AG09309 (cell line): ENCODE measurements at places on chromosomes 1 and 21.

DNA sequence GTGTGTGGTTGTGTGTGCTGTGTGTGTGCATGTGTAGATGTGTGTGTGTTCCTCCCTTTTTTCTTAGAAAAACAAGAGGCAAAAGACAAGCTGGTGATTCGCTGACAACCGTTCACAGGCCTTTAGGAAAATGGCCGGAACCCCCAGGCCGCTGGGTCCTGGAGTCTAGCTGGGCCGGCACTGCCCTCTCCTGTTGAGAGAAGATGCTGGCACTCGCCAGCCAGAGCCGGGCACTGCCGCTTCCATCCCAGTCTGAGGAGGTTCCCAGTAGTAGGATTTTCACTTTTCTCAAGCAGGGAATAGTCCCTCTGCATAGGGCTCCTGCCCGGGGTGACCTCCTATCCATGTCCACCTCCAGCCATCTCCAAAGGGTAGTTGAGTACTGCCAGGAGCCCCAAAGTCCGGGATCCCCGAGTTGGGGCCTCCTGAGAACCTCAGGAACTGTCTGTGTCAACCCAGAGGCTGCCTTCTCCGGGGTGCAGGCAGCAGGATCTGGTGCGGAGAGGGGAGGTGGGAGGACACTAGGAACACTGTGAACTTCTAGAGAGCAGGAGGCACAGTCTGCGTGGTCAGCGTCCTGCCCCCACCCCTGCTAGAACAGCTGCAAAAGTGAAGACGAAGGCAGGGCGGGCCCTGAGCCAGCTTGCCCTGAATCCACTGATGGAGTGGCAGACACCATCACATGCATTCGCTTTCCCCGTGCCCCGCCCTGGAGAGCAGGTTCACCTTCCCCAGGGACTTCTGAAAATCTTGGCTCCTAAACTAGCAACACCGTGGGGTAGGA is 44.1 kb upstream of the ARHGEF16 start:
- peak; percentile 32 for DNase-seq

- DNase-seq: no peak
Measured at GRCh38 chr1:173421286-173421685, 55.8 kb upstream of the PRDX6 start.

- no peak for DNase-seq
Measured at GRCh38 chr1:2135941-2136340, 58.6 kb downstream of the FAAP20 start.

- no peak for DNase-seq
Measured at GRCh38 chr1:63509718-63510117, 13.3 kb downstream of the ITGB3BP start.

GRCh38 chr1:44628962-44629756 is 45.1 kb downstream of the TMEM53 start:
- DNase-seq: peak; percentile 71

GRCh38 chr1:220076861-220077762 is 12.5 kb downstream of the BPNT1 start:
- DNase-seq: no peak

DNA sequence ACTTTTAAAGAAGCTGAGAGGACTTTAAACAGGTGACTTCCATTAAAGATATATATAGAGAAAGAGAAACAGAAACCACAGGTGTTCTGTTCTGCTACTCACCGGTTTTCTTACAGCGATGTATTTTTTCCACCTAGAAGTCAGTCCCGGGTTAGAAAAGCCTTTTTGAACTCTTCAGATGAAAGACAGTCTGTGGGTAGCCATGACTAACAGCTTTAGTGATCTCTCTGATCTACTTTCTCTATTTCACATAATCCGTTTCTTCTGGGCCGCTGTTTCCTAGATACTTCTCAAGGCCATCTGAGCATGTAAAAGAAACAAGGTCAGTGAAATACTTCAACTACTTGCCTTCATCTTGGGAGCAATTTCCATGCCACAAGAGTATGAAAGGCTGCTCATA is 25.1 kb downstream of the WDR64 start:
- DNase-seq: no peak

DNA sequence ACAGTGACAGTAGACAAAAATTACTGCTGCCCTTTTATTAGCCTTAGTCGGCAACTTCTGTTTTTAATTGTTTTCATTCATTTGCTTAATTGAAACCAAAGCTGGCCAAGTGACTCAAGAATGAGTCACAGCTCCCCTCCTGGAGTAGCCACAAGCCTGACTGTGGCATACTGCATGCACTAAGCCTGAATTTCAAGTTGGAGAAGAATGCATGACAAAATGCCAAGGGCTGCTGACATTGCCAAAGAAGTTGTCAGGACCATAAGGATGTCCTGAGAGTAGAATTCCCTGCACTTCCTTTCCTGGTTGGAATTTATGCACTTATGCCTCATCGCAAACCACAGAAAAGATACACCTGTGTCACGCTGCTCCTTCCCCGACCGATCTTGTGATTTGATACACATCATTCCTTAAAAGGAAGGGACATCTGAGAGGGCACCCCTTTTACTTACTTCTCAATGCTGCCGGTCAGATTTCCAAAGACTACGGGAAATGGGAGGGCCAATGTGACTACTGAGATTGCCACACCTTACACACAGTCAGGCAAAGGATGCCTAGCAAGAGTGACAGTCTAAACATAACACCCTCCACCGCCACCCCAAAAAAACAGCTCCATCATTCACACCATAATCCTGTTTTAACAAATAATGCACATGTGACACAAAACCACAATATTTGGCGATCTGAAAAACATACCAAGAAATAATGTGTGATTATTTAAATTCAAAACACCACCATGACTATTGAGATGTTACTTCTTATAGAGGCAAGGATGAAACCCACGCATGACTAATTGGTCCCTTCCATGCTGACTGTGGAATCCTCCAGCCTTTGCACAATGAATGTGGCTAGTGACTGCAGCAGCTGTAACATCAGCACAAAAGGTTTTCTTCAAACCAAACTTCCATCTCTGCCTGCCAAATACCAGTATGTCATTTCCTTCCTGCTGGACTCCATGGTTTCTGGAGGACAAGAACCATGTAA is 28.2 kb downstream of the VAV3 start:
- DNase-seq: peak; percentile 89

DNA sequence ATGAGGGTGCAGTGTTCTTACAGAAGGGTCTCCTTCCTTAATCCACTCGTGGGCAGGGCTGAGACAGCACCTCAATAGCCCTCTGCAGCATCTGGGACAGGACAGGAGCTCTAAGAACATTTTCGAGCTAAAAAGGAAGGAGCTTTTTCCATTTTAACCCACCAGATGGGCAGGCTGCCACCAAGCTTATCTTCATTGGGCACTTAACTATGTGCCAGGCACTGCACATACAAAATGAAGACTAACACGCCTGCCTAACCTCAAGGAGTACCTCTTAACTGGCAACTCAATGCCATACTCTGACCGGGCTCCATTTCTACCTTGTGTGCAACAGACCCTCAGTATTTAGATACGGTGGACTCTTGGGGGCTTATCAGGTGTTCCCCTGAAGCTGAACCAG is 48.2 kb downstream of the SSBP3 start:
- no peak for DNase-seq

DNA sequence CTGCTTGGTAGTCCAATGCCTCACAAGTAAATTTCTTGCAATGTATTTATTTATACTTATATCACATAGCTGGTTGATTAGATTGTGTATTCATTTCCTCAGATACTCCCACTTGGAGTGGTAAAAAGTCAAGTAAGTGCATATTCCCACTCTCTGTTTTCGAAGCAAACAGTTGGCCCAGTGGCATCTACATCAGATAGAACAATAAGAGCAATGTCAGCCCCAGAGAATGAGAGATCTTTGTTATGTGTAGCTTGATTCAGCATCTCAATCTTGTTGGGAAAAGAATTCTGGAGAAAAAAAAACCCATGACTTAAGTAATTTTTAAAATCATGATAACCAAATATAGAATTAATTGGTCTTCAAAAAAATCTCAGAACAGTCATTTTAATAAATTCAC is 25.5 kb downstream of the RGL1 start:
- no peak for DNase-seq

DNA sequence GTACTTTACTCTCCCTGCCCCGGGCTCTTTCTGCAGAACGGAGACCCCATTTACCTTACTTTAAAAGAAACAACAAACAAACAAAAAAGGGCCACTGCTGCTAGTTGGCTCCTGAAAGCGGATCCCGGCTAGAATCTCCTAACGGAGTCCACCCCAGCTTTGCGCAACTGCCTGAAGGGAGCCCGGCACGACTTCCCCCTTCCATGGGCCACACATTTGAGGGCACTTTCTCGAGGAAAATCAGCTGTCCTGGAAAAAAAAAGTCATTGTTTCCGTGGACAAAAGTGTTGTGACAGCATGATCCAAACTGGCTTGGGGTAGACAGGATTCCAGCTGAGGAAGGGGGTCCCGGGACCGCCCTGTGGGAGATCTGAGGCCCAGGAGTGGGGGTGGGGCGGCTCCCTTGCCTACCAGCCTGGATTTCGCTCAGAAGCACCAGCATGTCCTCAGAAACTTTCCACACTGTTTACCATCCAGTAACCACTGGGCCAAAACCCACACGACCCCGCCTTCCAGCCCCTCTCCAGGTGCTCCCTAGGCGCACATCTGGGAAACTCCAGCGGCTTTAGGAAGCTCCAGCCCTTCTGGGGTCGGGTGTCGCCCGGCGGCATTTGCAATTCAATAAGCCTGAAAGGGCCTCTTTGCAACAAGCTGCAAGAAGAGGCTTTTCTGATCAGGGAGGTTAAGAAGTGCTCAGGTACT is 4.8 kb downstream of the RIPK4 start:
- DNase-seq: no peak

GRCh38 chr1:219153723-219154122 is 20.0 kb upstream of the LYPLAL1 start:
- DNase-seq: no peak

GRCh38 chr1:23188434-23188884 is 19.8 kb upstream of the LUZP1 start:
- DNase-seq: no peak

- no peak for DNase-seq
Measured at GRCh38 chr1:184562806-184563205, 176.0 kb downstream of the C1orf21 start.

- no peak for DNase-seq
Measured at GRCh38 chr1:9316080-9316444, 23.4 kb downstream of the SPSB1 start.

GRCh38 chr1:45669859-45670655 is 16.3 kb downstream of the GPBP1L1 start:
- DNase-seq: no peak

- no peak for DNase-seq
Measured at GRCh38 chr1:9093091-9093490, 23.7 kb upstream of the SLC2A5 start.

- peak; percentile 73 for DNase-seq
Measured at GRCh38 chr1:198212675-198213074, 55.9 kb downstream of the NEK7 start.

DNA sequence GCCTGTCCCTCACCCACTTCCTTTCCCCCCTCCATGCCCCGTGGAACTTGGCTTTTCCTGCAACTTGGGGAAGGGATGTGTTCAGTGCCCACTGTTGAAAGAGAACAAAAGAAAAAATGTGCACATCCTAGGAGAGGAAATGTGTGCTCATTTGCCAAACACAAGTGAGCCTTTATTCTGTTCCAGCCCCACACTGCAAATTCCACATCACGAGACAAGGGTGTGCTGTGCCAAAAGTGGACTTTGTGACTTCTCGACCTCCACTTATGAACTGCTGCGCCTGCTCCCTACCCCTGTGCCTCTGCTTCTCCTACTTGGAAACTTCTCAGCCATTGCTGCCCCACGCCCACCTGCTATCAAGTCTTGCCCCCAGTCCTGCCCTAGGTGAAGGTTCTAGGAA is 97.0 kb upstream of the GRIK3 start:
- DNase-seq: no peak

DNA sequence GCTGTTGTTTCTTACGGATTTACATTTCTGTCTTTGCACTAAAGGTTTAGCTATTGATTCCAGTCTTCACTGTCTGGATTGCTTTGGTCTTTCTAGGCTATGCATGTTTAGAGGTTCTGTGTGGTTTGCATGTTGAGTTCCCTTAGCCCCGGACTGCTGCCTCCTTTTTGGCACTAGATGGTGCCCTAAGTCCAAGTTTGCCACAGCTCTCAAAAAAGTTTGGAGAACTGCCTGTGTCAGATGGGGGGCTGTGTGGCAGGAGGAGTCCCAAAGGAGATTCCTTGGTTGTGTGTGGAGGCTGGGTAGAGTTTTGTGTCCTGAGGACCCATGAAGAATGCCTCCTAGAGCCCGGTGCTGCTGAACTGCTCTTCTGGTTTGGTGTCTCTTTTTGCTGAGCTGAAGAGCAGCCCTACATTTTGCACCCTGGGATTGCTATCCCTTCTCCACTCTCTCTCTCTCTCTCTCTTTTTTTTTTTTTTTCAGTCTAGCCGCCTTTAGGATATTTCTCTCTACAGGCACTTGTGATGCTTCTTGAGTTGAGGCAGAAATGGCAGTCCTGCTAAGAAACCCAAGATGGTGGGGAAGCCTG is 74.4 kb downstream of the PTGS2 start:
- DNase-seq: peak; percentile 25

DNA sequence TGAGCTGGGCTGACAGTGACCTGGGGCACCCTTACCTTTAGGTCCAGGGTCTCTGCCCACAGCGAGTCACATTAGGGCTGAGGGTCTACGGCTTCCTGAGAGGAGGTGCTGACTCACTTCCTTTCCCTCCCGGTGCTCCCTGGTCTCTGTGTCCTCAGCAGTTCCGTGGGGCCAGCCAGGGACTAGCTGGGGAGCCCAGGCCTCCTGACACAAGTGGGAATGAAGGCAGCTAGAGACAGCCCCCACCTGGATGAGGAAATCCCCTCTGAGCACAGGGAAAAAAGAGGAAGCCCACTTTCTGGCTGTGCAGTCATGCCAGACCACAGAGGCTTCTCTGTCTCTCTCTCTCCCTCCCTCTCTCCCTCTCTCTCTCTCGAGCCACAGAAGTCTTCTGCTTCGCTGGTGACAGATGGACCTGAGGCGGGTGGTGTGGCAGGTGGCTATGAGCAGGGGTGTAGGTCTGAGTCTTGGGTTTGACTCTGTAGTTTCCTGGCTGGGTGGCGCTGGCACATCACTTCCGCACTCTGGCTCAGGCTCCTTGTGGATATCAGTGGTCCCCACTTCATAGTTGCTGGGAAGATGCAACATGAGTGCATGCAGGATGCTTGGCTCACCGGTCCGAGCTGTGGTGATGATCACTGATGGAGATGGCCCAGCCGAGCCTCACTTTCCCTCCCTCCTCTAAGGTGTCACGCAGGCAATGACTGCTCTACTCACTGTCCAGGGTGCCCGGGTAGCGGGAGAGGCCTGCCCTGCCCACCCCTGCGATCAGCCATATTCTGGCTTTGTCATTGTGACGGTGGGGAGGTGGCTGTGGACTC is 3.5 kb downstream of the SLC66A1 start:
- DNase-seq: no peak

GRCh38 chr21:15624646-15625045 is 105.1 kb upstream of the USP25 start:
- no peak for DNase-seq

DNA sequence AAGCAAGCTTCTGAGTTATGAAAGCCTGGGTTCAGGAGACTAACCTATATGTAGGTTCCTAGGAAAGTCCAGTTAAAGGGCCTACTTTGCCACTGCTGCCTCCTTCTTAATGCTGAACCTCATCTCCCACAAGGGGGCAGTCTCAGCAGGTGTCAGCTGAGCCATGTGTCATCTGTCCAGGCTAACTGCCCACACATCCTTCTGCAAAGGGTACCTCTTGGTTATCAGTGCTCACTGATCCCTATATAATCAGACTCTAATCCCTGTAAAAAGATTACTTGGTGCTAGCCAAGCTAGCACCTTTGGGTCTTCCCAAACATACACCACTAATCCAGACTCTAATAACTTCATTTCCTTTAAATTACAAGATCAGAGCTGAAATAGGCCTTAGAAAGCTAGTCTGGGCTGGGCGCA is 9.0 kb downstream of the PRDX1 start:
- DNase-seq: no peak

GRCh38 chr1:155970531-155971167 is 7.7 kb downstream of the ARHGEF2 start:
- no peak for DNase-seq
